ENCODE measurements at places on chromosomes 5 and 9. TPM values are rescaled to one million over a fixed set of nuclear protein-coding genes. Genes with fewer than 3 reads are reported as not detected.

The SPINK4 gene
- not detected for polyA plus RNA-seq

The FST gene
- not detected for polyA plus RNA-seq

DNA sequence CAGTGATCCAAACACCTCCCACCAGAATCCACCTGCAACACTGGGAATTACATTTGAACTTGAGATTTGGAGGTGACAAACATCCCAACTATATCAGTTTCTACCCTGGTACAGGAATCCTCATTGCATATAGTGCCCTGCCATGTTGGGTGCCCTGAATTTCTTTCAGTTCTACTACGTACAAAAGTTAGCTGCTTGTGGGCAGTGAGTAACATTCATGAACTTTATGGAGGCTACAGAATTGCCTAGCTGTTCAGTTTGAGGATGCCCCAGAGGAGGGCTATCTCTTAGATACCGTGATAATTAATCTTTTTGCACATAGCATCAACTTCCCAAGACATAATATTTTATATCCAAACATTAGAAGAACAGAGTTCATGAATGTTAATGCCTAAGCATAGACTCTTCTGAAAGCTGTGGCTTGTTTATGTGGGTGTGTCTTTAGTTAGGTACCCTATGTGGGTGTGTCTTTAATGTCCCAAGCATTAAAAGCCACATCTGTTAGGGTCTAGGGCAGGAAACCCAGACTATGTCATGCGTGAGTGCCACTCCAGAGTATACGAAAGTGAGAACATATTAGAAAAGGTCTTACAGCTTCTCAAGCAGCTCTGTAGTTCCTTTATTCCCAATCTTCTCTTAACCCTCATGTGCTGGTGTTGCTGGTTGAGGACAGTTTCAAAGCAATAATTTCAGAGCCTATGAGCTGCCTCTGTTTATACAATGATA is 47.0 kb upstream of the CHD1 start:
- no peak for DNase-seq
- no peak overlapping the region for H3K4me3 ChIP-seq
- H3K27ac ChIP-seq: no peak overlapping the region
- H3K27me3 ChIP-seq: peaks cover 3% of the 10 kb centered on the region

GRCh38 chr5:160087199-160087598 is 32.1 kb downstream of the PWWP2A start:
- H3K4me3 ChIP-seq: no peak overlapping the region
- H3K27ac ChIP-seq: no peak overlapping the region
- H3K27me3 ChIP-seq: no peaks in the 10 kb centered on the region

The APBA1 gene
- polyA plus RNA-seq: not detected

The ROPN1L gene
- polyA plus RNA-seq: 4.2 TPM

GRCh38 chr9:93223260-93224180 is 39.6 kb downstream of the WNK2 start:
- no peak for DNase-seq
- no peaks in the 10 kb centered on the region for H3K27me3 ChIP-seq
- H3K27ac ChIP-seq: no peak overlapping the region
- no peaks in the 10 kb centered on the region for H3K36me3 ChIP-seq
- no peak overlapping the region for H3K4me3 ChIP-seq
- H3K4me1 ChIP-seq: no peaks in the 10 kb centered on the region

DNA sequence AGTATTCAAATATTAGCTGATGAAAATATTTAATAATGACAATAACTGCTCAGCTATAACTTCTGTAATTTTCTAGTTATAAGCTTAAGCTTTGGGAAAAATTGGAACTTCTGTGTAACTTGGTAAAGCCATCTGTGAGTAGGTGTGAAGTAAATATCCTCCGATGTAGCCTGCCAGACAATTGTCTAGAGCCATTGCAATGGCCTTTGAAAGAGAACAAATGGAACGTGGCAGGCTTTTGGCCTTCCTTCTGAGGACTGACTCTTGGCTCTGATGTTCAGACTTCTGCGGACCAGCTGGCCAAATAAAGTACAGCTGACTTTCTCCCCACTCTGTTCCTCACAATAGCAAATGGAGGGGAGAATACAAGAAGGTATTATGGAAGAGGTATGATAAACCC is 203.4 kb upstream of the NMUR2 start:
- H3K27me3 ChIP-seq: no peaks in the 10 kb centered on the region
- H3K4me1 ChIP-seq: no peaks in the 10 kb centered on the region
- no peaks in the 10 kb centered on the region for H3K36me3 ChIP-seq

- H3K4me3 ChIP-seq: peak overlapping the region; percentile 26
- H3K27me3 ChIP-seq: no peaks in the 10 kb centered on the region
- H3K27ac ChIP-seq: peak overlapping the region; percentile 94
Observed at GRCh38 chr9:136903041-136903554, 16.8 kb downstream of the TRAF2 start.

- H3K36me3 ChIP-seq: peaks cover 97% of the 10 kb centered on the region
- no peak for DNase-seq
- no peak overlapping the region for H3K4me3 ChIP-seq
- H3K4me1 ChIP-seq: peaks cover 4% of the 10 kb centered on the region
- H3K27me3 ChIP-seq: no peaks in the 10 kb centered on the region
- no peak overlapping the region for H3K27ac ChIP-seq
Observed at GRCh38 chr5:32392039-32392438, 52.5 kb downstream of the ZFR start.

The DMRT3 gene
- polyA plus RNA-seq: not detected

DNA sequence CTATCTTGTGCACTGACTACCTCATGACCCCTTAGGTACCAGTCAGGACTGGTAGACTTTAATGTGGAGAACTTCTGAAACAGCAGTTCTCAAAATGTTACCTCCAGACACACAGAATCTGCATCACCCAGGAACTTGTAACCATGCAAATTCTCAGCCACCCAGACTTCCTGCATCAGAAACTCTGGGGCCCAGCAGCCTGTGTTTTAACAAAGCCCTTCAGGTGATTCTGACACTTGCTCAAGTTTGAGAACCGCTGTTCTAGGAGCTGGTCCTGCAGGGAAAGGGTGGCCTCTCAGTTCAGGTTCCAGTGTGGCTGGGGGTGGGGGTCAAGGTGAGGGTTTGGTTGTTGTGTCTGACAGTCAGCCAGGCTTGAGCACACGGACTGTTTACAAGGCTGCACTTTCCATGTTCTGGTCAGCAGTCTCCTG is 28.4 kb downstream of the ZFP62 start:
- H3K36me3 ChIP-seq: peaks cover 33% of the 10 kb centered on the region
- H3K4me1 ChIP-seq: peaks cover 39% of the 10 kb centered on the region
- H3K27me3 ChIP-seq: no peaks in the 10 kb centered on the region
- DNase-seq: no peak
- H3K27ac ChIP-seq: peak overlapping the region; percentile 95

GRCh38 chr5:1735320-1735970 is 64.2 kb downstream of the MRPL36 start:
- H3K27me3 ChIP-seq: no peaks in the 10 kb centered on the region
- DNase-seq: no peak
- no peak overlapping the region for H3K4me3 ChIP-seq
- no peak overlapping the region for H3K27ac ChIP-seq
- no peaks in the 10 kb centered on the region for H3K36me3 ChIP-seq
- H3K4me1 ChIP-seq: no peaks in the 10 kb centered on the region

The OR5C1 gene
- not detected for polyA plus RNA-seq

The ARID3C gene
- polyA plus RNA-seq: not detected

The NEURL1B gene
- not detected for polyA plus RNA-seq

DNA sequence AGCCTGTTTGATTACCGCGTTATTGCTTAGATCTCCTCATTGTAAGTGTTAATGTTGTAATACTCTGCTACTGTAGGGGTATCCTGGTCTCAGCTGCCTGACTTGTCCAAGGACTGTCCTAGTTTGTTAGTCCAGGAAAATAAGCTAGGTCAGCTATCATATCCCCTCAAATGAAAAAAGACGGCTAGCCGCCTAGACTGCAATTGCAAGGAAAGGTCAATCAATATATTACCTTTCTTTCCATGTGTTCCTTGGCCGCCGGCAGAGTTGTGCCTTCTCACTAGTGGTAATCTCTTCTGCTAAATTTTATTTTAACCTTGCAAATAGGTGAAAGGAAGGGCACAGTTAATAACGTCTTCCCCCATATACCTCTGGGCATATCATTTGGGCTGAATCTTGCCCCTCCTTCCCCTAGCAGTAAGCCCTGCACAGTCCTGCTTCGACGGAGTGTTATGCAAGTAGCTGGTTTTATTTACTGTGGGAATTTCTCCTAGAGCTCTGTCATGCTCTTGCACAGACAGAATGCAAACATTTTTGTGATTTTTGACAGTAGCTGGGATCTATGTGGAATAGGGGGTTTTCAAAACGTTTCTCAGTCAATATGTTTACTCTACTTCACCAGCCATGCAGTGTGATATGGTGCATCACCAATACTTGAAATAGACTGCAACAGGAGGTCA is 288.5 kb downstream of the MAST4 start:
- no peak for DNase-seq
- no peaks in the 10 kb centered on the region for H3K4me1 ChIP-seq
- no peak overlapping the region for H3K27ac ChIP-seq
- no peak overlapping the region for H3K4me3 ChIP-seq
- H3K27me3 ChIP-seq: no peaks in the 10 kb centered on the region
- H3K36me3 ChIP-seq: no peaks in the 10 kb centered on the region

DNA sequence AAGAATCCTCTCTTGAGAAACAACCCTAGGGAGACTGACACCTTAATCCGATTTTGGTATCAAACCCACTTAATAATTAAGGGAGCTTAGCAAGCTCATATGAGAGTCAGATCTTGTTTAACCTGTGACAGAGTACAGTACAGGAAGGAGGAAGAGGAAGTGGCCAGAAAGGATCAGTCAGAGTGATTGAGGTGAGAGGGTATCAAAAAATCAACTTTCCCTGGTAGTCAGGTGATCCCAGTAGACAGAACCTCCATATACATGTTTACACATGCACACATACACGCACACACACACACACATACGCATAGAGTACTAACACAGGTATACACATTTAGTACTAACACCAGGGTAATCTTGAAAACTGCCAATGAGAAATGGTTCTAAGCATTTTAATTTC is 56.8 kb downstream of the GLIS3 start:
- H3K4me3 ChIP-seq: no peak overlapping the region
- no peaks in the 10 kb centered on the region for H3K36me3 ChIP-seq
- no peak for DNase-seq

- peaks cover 59% of the 10 kb centered on the region for H3K36me3 ChIP-seq
- H3K4me1 ChIP-seq: no peaks in the 10 kb centered on the region
- no peak overlapping the region for H3K27ac ChIP-seq
- H3K4me3 ChIP-seq: no peak overlapping the region
- no peak for DNase-seq
Observed at GRCh38 chr5:151469386-151469785, 22.0 kb downstream of the SLC36A1 start.

DNA sequence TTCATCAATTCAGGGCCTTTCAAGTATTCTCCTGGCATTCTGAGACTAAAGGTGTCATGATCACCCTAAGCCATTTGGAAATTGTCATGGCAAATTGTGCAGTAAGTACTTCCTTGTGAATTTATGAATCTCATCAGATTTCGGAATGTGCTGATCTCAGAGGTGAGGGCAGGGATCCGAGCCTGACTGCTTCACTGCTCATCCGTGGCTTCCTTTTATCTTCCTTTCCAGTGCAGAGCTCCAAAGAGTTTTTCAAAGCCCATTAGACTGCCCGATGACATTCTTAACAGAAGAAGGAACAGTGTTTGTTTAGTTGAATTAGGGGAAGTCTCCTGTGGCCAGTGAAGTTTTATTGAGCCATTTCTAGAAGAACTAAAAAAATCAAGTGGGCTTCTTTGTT is 182.8 kb upstream of the GDNF start:
- H3K27me3 ChIP-seq: no peaks in the 10 kb centered on the region
- H3K27ac ChIP-seq: no peak overlapping the region
- H3K4me1 ChIP-seq: no peaks in the 10 kb centered on the region
- no peaks in the 10 kb centered on the region for H3K36me3 ChIP-seq
- no peak for DNase-seq
- H3K4me3 ChIP-seq: no peak overlapping the region

The OR1L1 gene
- not detected for polyA plus RNA-seq

DNA sequence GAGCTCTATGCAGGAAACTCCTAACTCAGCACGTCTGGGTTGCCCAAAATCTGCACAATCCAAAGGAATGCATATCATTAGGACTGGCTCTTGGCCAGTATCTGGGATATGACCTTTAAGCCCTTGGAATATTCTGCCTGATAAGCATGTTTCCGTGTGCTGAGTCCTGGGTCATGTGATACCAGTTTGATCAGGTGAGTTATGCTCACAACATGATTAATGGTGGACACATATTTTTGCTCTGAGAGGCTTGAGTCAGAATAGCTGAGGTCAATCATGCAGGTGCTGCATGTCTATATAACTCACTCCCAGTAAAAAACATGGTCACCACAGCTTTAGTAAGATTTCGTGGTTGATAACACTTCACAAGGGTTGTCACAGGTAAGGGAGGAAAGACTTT is 408.8 kb downstream of the YTHDC2 start:
- no peak overlapping the region for H3K4me3 ChIP-seq
- H3K4me1 ChIP-seq: no peaks in the 10 kb centered on the region
- DNase-seq: no peak
- no peaks in the 10 kb centered on the region for H3K36me3 ChIP-seq
- H3K27me3 ChIP-seq: no peaks in the 10 kb centered on the region

GRCh38 chr9:72583370-72583769 is 62.0 kb downstream of the TMC1 start:
- H3K27me3 ChIP-seq: no peaks in the 10 kb centered on the region
- peaks cover 5% of the 10 kb centered on the region for H3K4me1 ChIP-seq
- H3K27ac ChIP-seq: no peak overlapping the region
- no peak for DNase-seq
- no peaks in the 10 kb centered on the region for H3K36me3 ChIP-seq

- H3K27ac ChIP-seq: peak overlapping the region; percentile 90
- peaks cover 25% of the 10 kb centered on the region for H3K36me3 ChIP-seq
- no peak for DNase-seq
- peaks cover 25% of the 10 kb centered on the region for H3K4me1 ChIP-seq
- H3K4me3 ChIP-seq: peak overlapping the region; percentile 98
Observed at GRCh38 chr9:131125038-131125287, 423 bp upstream of the NUP214 start.

- peak; percentile 60 for DNase-seq
- H3K4me1 ChIP-seq: peaks cover 44% of the 10 kb centered on the region
- H3K4me3 ChIP-seq: peak overlapping the region; percentile 84
- no peaks in the 10 kb centered on the region for H3K27me3 ChIP-seq
Observed at GRCh38 chr9:128689820-128690683, 1.0 kb downstream of the SET start.

The GLRA1 gene
- not detected for polyA plus RNA-seq

DNA sequence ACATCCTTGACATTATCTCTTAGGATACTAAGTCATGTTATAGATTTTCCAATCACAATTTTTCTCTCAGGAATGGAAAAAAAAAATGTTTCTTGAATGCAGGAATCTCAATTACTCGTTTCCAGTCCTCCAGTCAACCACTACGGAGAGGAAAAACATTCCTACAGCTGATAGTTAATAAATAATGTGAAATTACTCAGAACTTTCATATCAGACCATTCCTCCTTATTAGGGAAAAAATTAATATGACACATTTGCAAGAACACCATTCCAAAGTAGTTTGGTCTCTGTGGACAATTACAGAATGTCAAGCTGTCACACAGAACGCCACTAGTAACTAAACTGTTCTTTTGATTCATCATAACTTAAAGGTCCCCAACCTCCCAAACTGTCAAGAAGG is 31.5 kb downstream of the MED27 start:
- H3K36me3 ChIP-seq: peaks cover 2% of the 10 kb centered on the region
- H3K27me3 ChIP-seq: no peaks in the 10 kb centered on the region
- no peak overlapping the region for H3K4me3 ChIP-seq
- H3K27ac ChIP-seq: no peak overlapping the region

- no peak for DNase-seq
- H3K27me3 ChIP-seq: no peaks in the 10 kb centered on the region
- no peaks in the 10 kb centered on the region for H3K4me1 ChIP-seq
Observed at GRCh38 chr9:135664801-135665794, 2.0 kb downstream of the LCN9 start.

GRCh38 chr5:151095341-151096000 is 14.6 kb upstream of the TNIP1 start:
- H3K4me3 ChIP-seq: no peak overlapping the region
- H3K27ac ChIP-seq: peak overlapping the region; percentile 35
